HCT116 (cell line): ENCODE measurements at places on chromosomes 1 and 21. TPM values are rescaled to one million over a fixed set of nuclear protein-coding genes. Genes with fewer than 3 reads are reported as not detected.
A peak's percentile ranks its signal among the peaks of the same experiment; 100 is the strongest.

DNA sequence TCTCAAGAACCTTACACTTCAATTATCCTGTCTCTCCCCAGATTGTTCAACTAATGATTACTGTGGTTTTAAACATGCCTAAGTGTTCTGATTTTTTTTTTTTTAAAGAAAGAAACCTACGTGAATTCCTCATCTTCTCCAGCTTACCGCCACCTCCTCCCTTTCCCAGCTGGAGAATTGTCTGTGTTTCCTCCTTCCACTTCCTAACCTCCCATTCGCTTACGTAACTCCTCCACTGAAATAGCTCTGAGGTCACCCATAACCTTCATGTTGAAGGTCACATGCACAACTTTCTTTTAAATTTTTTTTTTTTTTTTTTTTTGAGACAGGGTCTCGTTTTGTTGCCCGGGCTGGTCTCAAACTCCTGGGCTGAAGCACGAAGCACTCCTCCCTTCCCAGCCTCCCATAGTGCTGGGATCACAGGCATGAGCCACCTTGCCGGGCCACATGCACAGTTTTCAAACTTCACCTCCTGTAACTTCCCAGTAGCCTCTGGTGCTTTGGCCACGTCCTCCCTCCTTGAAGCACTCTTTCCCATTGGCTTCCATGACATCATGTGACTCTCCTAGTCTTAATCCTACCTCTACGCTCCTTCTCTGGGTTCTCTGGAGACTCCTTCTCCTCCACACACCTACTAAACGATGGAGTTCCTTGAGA is 9.8 kb upstream of the CAPZB start:
- H3K4me1 ChIP-seq, result no peaks in the 10 kb centered on the region
- no peak overlapping the region for H3K4me3 ChIP-seq
- H3K27ac ChIP-seq, result no peak overlapping the region
- DNase-seq, result no peak
- H3K27me3 ChIP-seq, result no peaks in the 10 kb centered on the region

- no peaks in the 10 kb centered on the region for H3K36me3 ChIP-seq
- no peak overlapping the region for H3K27ac ChIP-seq
- no peak overlapping the region for H3K4me3 ChIP-seq
- peaks cover 32% of the 10 kb centered on the region for H3K4me1 ChIP-seq
These were observed 18.5 kb downstream of the FOXO6 start for GRCh38 chr1:41379738-41380130.

DNA sequence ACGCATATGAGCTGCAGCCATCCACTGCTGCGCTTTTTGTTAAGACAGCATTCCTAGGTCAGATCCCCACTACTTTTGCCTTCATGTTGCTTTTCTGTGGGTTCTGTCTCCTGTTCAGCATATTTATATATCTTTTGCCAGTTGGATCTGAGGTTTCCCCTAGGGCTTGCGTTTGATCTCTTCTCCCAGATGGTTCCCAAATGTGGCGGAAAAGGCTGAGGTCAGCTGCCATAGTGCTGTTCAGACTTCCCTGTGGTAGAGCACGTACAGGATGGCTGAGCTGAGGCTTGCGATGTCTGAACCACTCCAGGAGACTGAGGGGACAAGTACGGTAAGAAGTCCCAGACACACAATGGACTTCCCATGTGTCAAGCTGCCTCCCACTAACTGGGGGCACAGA is 39.8 kb downstream of the COL6A1 start:
- peaks cover 7% of the 10 kb centered on the region; the same call in 1 of the 2 replicates for H3K27me3 ChIP-seq
- no peak overlapping the region for H3K4me3 ChIP-seq
- DNase-seq, result no peak

- H3K27me3 ChIP-seq, result no peaks in the 10 kb centered on the region
- no peak overlapping the region for H3K27ac ChIP-seq
- no peaks in the 10 kb centered on the region for H3K4me1 ChIP-seq
- no peaks in the 10 kb centered on the region for H3K36me3 ChIP-seq
- DNase-seq, result no peak
These were observed 11.1 kb downstream of the H6PD start for GRCh38 chr1:9245661-9246060.

The AMPD1 gene
- total RNA-seq, result not detected

- H3K27ac ChIP-seq, result no peak overlapping the region
- no peak overlapping the region for H3K4me3 ChIP-seq
- no peaks in the 10 kb centered on the region for H3K36me3 ChIP-seq
- no peaks in the 10 kb centered on the region for H3K4me1 ChIP-seq
- no peak for DNase-seq
- no peaks in the 10 kb centered on the region for H3K27me3 ChIP-seq
These were observed 64.0 kb downstream of the SIK1 start for GRCh38 chr21:43362915-43363314.

DNA sequence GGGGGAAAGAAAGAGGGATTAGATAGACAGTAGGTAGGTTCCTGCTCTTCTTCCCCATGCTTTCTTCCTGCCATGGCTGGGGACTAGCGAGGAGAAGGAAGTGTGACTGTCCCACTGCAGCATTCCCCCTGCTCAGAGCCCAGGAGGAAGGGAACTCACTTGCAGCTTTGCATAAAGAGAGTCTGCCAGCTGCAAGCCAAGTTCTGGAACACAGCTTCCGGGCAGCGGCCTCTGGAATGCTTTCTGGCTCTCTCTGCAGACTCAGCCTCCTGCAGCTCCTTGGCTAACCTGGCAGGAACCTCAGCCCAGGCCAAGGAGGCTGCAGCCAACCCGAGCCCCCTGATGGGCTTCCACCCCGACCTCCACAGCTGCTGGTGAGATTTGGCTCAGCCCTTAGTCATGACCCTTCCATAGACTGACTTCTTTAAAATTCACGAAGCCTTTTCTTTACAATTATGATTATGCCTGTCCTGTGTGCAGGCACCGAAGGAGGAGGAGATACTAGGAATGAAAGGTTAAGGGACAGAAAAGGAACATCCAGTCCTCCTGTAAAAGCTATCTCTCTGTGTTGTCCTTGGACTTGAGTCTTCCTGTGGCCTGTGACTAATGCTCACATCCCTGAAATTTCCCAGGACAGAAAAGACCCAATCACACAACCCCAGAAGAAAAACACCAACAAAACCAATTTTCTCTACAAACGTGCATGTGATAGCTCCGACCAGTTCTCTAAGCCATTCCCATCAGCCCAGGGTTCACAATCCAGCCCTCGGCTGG is 108.2 kb upstream of the OLIG2 start:
- H3K36me3 ChIP-seq, result no peaks in the 10 kb centered on the region
- no peak for DNase-seq
- H3K27ac ChIP-seq, result no peak overlapping the region
- H3K4me3 ChIP-seq, result no peak overlapping the region

GRCh38 chr1:40593449-40594186 is 62.2 kb downstream of the ZNF684 start:
- no peak overlapping the region for H3K27ac ChIP-seq
- H3K4me3 ChIP-seq, result no peak overlapping the region
- no peaks in the 10 kb centered on the region for H3K36me3 ChIP-seq

DNA sequence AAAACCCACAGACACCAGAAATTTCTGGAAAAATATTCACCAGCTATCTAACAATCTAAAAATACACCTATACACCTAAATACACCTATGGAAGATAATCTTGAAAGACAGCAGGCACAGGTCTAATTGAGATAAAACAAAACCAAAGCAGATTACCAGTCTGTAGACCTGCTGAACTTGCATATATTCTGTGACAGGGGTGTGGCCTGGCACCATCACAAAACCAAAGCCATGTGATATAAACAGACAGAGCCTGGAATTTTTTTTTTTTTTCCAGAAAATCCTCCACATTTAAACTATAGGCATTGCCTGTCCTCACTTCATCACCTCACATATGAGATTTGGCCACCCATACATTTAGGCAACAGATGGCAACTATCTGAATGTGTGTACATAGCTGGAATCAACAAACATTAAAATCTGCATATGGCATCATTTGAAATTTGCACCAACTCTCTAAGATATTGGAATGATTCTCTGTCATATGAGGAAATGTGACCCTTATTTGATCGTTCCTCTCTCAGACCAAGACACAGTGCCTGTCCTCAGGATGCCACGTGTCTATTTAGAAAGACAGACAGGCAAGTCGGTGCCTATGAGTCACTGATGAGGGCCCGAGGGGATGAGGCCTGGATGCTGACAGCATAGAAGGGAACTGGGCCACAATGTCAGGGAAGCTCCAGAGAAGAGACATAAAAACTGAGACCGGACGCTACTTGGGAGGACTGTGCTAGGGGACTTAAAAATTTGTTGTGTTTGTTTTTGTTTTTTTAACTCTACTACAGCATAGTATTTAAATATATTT is 32.6 kb downstream of the NMNAT2 start:
- no peak overlapping the region for H3K27ac ChIP-seq
- no peaks in the 10 kb centered on the region for H3K36me3 ChIP-seq
- H3K4me1 ChIP-seq, result no peaks in the 10 kb centered on the region

GRCh38 chr1:234779160-234779538 is 169.2 kb upstream of the IRF2BP2 start:
- no peak overlapping the region for H3K4me3 ChIP-seq
- H3K27ac ChIP-seq, result no peak overlapping the region
- H3K4me1 ChIP-seq, result no peaks in the 10 kb centered on the region
- no peak for DNase-seq
- no peaks in the 10 kb centered on the region for H3K36me3 ChIP-seq

DNA sequence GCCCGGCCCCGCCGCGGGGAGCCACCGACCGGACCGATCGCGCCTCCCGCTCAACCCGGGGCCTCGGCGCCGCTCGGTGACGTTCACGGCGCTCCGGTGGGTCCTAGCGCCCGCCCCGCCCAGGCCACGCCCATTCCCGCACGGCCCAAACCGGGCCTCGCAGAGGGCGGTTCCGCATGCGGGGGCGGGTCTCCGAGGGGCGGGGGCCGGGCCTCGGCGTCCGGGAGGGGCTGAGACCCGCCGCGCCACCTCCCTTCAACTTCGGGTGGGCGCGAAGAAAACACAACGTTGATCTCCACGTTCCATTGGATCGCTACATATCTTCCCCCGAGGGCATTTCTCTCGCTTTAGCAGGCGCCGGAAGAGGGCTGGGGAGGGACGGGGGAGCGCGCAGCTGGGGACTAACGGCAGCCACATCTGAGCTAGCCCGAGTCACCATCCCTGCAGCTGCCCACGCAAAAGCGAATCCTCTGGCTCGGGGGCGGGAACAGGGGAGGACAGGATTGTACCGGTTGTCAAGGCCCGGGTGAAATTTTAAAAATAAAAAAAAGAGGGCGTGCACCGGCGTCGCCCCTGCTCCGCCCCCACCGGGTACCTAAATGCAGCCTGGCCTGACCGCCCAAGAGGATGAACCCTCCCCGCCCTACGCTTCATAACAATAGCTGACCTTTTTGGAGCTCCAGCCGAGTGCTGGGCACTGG is at the start of gene MAD2L2:
TSS of gene MAD2L2 (minus strand) at position 78 of the 701 bp plus-strand sequence. CDS start 547 bp downstream, outside the sequence.
- no peaks in the 10 kb centered on the region for H3K27me3 ChIP-seq
- peak within 1 kb of the TSS; percentile 96 for H3K4me3 ChIP-seq
- peak; percentile 58 for DNase-seq
- H3K27ac ChIP-seq, result peak within 1 kb of the TSS; percentile 70

DNA sequence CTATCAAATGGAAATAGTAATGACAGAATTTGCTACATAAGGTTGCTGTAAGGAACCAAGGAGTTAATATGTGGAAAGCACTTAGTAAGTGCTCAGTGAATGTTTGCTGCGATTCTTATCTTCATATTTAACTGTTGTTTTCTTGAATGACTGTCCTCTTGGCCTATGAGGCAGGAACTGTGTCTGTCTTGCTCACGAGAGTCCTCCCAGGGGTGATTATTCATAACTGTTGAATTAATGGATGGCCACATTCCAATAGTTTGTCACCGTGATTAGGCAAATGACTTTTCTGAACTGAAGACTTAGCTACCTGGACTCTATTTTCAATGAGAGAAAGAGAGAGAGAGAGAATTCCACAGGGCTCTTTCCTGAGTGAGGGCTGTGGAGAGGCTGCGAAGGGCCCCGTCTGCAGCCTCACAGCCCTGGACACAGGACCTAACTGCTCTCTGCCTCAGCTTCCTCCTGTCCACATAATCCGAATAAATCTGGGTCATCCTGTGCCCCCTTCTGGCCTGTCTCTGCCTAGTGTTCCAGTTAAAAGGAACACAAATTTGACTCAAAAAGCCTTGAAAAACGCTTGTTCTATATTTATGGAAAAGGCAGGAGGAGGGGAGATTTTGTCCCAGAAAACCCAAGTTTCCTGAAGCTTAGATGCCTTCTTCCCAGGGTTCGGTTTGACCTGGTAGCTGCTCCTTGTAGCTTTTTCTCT is 8.5 kb downstream of the EDN2 start:
- no peaks in the 10 kb centered on the region for H3K27me3 ChIP-seq
- DNase-seq, result no peak
- H3K4me3 ChIP-seq, result no peak overlapping the region
- no peaks in the 10 kb centered on the region for H3K4me1 ChIP-seq
- H3K27ac ChIP-seq, result no peak overlapping the region

- H3K27ac ChIP-seq, result no peak overlapping the region
- peaks cover 31% of the 10 kb centered on the region for H3K4me1 ChIP-seq
- H3K27me3 ChIP-seq, result no peaks in the 10 kb centered on the region
- no peak for DNase-seq
- no peaks in the 10 kb centered on the region; the same call in 1 of the 2 replicates for H3K36me3 ChIP-seq
These were observed 4.2 kb upstream of the CCT8 start for GRCh38 chr21:29077651-29078090.

DNA sequence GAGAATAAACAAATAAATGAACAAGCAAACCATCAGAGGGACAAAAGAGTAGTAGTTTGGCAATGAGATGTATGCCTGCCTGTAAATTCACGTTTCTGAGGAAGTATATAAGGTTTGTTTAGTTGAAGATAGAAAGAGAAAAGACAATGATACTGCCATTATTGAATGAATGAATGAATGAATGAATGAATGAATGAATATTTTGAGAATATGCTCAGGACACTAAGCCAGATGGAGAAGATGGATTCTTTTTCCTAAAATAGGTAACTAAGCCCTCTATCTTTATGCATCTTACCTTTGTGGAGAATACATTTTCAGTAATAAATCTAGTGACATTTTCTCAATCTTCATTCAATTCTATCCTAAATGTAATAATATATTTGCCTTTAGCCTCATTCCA is 49.4 kb downstream of the SLC35A3 start:
- no peaks in the 10 kb centered on the region for H3K36me3 ChIP-seq
- no peaks in the 10 kb centered on the region for H3K4me1 ChIP-seq
- DNase-seq, result no peak

The OR2T11 gene
- total RNA-seq, result not detected

- no peaks in the 10 kb centered on the region for H3K36me3 ChIP-seq
- H3K27me3 ChIP-seq, result no peaks in the 10 kb centered on the region
- DNase-seq, result no peak
These were observed 24.9 kb downstream of the MAP3K7CL start for GRCh38 chr21:29155118-29155932.

DNA sequence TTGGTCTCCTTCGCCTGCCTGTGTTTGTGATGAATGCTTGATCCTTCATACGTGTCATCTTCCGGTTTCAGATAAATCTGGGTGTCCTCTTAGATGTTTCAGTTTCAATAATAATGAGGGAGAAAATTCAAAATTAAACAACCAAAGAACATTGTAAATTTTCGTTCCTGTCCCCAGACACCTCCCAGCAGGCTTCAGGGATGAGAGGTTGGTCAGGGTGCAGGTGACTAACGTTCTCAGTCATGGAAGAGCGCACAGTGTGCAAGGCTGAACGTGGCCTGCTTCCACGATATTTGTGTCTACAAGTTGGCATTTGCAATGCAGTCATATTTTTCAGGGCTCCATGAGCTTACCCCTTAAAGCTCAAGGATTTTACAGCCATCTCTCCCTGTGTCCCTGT is 147.1 kb upstream of the ARHGEF16 start:
- H3K27ac ChIP-seq, result no peak overlapping the region
- no peaks in the 10 kb centered on the region for H3K36me3 ChIP-seq
- no peak overlapping the region for H3K4me3 ChIP-seq
- H3K4me1 ChIP-seq, result peaks cover 1% of the 10 kb centered on the region; the same call in 1 of the 2 replicates
- no peak for DNase-seq

The SLAMF6 gene
- total RNA-seq, result not detected

- no peaks in the 10 kb centered on the region for H3K36me3 ChIP-seq
- H3K4me1 ChIP-seq, result no peaks in the 10 kb centered on the region
- H3K27me3 ChIP-seq, result no peaks in the 10 kb centered on the region
- no peak overlapping the region for H3K4me3 ChIP-seq
- DNase-seq, result no peak
These were observed 98.5 kb downstream of the CDC42BPA start for GRCh38 chr1:227219715-227220292.
